CD4-positive, alpha-beta T cell (primary cell): ENCODE measurements at places on chromosomes 2 and 18. TPM values are rescaled to one million over a fixed set of nuclear protein-coding genes. Genes with fewer than 3 reads are reported as not detected.
A peak's percentile ranks its signal among the peaks of the same experiment; 100 is the strongest.

The BOLL gene
- total RNA-seq = not detected

The MC5R gene
- not detected for total RNA-seq

The CCDC141 gene
- total RNA-seq = 31.5 TPM

DNA sequence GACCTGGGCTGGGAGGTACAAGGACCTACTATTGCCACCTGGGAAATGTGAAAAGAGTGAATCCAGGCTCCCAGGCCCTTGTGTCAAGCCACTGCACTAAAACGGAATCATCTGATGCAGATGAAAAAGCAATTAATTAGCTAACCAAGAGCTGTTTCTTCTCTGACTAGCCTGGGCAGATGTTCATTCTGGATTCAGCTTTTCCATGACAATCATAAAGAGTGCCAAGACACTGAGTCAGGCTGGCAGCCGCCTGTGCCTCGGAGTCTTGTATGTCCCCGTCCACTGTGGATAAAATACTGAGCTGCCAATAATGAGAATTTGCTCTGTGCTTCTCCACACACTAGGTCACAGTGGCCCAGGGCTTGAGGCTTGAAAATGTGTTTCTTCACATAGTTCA lies 21.7 kb upstream of the LCLAT1 start:
- no peaks in the 10 kb centered on the region for H3K36me3 ChIP-seq
- H3K27me3 ChIP-seq = no peaks in the 10 kb centered on the region
- peaks cover 30% of the 10 kb centered on the region for H3K4me1 ChIP-seq
- H3K27ac ChIP-seq = no peak overlapping the region
- DNase-seq = no peak

GRCh38 chr2:45653122-45653913 lies 1.8 kb downstream of the PRKCE start:
- H3K4me3 ChIP-seq = peak overlapping the region; percentile 80
- peaks cover 21% of the 10 kb centered on the region for H3K4me1 ChIP-seq
- no peak overlapping the region for H3K27ac ChIP-seq

DNA sequence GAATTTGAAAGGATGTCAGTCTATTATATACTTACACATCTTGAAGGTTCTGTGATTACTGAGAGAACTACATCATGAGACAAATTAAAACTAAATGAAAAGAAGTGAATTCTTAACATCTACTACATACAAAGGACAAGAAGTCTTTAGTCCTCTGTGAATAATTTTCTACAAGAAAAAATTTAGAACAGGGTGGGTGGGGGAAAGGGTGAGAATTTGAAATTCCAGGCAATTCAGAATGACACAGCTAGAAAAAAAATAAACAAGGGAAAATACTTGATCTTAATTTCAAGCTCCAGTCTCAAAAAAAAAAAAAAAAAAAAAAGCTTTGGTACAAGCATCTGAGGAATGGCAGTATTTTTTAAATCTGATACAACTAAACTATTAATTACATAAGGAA lies 15.5 kb downstream of the CUL3 start:
- H3K27me3 ChIP-seq = no peaks in the 10 kb centered on the region
- DNase-seq = no peak
